Fibroblast of skin of right biceps (primary cell): ENCODE measurements at places on chromosomes 2 and 18.
A peak's percentile ranks its signal among the peaks of the same experiment; 100 is the strongest.

DNA sequence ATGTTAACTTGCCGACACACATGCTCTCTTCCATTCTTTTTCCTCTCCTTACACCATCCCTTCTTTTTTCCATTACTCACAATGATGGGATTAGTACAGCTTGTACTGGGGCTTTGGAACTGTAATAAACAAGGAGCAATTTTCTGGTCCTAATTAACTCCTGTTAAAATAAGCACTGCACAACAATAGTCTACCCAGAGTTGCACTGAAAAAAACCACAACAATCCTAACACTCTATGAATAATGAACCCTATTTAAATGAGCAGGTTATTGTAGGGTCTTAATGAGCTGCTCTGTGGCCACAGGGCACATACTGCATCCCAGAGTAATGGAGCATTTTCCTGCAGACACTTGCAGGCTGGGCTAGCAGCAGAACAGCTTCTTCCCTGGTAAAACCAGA lies 380.3 kb downstream of the NRXN1 start:
- DNase-seq: no peak

DNA sequence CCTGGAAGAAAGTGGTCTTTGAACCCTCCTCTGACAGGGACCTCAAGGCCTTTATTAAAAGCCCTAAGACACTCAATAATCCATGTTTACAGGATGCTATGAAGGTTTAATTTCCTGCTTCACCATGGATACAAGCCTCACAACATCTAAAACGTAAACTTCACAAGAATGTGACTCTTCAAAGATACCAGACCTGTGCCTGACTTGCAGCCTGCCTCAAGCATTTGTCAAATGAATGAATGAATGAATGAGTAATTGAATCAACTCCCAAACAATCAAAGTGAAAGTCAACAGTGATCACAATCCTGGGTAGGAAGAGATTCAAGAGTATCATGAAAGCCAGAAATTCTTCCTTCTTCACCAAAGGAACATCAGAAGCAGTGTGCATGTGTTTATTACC lies 30.4 kb downstream of the KLF7 start:
- DNase-seq: peak; percentile 51

DNA sequence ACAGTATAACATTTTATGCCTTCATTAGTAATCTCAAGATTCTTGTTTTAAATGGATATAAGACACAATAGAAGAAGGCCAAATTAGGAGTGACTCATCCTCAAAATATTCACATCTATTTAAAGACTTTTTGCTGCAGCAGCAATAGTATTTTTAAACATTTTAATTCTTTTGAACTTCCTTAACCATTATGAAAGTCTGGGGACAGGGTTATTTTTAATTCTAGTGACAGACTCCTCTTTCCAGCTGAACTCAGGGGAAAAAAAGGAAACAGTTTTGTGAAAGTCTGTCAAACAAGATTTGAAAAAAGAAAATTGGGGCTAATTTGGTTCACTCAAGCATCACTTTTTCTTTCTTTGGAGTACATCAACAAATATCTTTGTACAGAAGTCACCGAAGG lies 541.8 kb downstream of the NUP35 start:
- DNase-seq: peak; percentile 51

GRCh38 chr2:127121776-127122176 lies 14.8 kb upstream of the BIN1 start:
- peak; percentile 39 for DNase-seq

GRCh38 chr2:151989378-151989777 lies 109.5 kb downstream of the CACNB4 start:
- DNase-seq: no peak

DNA sequence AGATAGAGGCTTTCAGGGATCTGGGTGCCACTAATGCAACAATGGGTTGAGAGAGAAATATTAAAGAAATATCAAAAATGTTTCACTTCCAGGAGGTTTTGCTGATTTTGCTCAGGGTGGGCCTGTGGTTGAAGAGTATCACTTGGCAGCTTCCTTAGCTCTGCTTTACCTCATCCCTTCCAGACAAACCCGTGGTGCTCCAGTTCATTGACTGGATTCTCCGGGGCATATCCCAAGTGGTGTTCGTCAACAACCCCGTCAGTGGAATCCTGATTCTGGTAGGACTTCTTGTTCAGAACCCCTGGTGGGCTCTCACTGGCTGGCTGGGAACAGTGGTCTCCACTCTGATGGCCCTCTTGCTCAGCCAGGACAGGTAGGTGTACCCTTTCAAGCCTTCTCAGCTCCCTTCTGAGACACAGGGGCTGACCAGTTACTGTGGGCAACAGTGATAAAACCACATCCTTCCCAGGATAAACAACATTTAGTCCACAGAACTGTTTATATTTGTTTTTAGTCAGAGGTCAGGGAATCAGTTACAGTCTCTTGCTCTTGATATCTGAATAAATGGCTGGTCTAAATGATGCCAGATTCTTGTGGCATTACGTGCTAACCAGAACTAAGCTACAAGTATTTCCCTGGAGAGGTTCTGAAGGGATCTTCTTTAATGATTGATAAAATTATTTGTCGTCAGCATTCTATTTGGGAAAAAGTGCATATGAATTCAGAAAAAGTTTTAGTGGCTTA lies 7.0 kb downstream of the SLC14A1 start:
- DNase-seq: peak; percentile 62

DNA sequence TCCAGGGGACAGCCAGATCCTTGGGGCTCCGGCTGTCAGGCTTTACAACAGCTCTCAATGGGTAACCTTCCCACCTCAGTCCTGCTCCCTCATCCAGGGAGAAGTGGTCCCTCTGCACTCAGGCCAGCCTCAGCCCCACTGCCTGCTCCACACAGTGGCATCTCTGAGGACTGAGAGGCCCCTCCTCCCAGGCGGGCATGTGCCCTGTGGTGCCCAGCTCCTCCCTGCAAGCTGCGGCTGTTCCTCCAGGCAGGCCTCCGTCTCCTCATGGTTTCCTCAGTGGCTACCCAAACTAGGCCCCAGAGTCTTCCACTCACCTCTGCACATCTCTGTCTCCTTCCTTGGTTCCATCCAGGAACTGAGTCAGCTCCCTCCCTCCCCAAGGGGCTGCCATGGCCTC lies 81.7 kb upstream of the TMEM200C start:
- no peak for DNase-seq

DNA sequence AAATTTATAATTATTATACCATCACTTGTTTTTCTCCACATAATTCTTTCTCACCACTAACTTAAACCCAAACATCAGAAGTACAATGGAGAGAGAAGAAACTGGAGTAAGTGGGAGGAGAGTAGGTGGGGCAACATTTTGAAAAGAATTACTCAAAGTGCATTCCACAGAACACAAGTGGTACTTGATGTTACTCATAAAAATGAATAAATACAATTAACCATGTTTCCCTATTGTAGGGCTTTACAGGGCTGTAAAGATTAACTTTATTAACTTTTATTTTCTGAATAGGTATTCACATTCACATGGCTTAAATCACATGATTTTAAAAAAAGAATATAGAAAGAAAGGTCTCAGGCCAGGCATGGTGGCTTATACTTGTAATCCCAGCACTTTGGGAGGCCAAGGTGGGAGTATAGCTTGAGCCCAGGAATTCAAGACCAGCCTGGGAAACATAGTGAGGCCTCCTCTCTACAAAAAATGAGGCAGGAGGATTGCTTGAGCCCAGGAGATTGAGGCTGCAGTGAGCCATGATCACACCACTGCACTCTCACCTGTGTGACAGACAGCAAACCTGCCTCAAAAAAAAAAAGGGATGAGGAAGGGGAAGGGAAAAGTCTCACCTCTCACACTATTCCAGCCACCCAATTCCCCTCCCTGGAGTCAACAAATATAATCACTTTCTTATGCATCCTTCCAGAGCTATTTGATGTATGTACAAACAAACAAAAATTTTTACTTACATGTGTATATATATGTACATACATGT lies 47.1 kb downstream of the KCNG3 start:
- no peak for DNase-seq

DNA sequence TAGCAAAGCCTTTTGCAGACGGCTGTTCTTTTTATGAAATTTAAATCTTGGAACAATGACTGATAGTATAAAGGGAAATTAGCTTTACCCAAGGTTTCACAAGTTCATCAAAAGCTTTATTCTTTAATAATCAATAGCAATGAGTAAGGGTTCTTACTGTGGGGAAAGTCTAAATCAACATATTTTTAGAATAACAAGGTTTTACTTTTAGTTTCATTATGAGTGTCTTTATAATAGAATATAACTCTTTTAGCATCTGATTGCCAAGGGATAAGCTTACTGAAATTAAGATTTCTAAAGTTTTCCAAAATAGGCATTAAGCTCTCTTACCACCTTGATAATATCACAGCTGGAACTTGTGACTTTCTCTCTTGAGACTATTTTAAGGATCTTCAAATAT lies 1489.7 kb downstream of the LRP1B start:
- no peak for DNase-seq

DNA sequence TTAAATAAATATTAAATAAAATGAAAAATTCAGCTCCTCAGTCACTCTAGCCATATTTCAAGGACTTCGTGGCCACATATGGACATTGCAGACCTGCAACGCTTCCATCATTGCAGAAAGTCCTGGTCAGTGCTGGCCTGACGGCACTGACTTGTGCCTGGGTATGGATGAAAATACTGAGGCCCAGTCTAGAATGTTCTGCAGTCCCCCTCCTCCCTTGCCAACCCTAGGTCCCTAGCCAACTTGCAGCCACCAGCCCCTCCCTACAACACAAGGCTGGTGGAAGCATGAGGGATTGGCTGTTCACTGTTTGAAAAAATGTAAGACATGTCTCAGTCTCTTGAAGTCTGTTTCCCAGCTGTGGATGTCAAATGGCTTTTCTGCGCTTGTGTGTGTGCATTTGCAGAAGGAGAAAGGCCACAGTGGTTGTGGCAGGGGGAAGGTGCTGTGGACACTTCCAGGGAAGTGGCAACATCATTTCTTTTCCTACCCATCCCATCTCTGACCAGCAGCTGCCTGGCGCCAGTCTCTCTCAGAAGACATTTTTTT lies 9.9 kb downstream of the IGFBP5 start:
- no peak for DNase-seq

GRCh38 chr18:50358844-50359243 lies 16.0 kb upstream of the SKA1 start:
- DNase-seq: no peak

DNA sequence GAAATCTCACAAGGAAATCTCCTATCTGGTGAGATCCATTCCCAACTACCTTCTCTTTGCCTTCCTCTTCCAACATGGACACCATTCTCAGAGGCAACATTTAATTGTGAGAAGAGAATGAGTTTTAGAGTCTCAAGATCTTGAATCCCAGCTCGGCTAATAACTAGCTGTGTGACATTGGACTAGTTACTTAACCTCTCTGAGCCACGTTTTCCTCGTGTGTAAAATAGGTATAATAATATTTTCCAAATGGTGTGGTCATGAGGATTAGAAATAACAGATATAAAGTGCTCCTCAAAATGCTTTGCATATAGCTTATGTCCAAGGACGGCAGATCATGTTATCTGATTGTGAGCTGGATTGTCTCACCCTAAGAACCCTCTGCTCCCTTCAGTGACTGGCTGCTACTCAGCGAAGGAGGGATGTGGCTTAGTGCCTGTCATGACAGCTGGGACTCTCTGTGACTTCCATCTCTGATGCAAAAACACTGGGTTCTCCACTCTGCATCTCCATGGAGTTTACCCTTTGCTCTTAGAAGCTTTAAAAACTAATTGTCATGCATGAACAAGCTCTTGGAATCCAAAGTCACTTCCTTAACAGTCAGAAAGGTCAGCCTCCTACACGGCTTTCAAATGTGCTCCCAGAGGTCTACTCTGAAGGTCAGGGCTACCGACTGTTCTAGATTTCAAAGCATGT lies 38.4 kb upstream of the MRPL19 start:
- DNase-seq: no peak

- peak; percentile 93 for DNase-seq
These were observed 144.1 kb downstream of the PRPF40A start for GRCh38 chr2:152573168-152573567.

DNA sequence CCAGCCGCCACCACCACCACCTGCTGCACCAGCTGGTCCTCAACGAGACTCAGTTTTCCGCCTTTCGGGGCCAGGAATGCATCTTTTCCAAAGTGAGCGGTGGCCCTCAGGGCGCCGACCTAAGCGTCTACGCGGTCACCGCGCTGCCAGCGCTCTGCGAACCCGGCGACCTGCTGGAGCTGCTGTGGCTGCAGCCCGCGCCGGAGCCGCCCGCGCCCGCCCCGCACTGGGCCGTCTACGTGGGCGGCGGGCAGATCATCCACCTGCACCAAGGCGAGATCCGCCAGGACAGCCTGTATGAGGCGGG lies 1.6 kb downstream of the LRATD1 start:
- no peak for DNase-seq

DNA sequence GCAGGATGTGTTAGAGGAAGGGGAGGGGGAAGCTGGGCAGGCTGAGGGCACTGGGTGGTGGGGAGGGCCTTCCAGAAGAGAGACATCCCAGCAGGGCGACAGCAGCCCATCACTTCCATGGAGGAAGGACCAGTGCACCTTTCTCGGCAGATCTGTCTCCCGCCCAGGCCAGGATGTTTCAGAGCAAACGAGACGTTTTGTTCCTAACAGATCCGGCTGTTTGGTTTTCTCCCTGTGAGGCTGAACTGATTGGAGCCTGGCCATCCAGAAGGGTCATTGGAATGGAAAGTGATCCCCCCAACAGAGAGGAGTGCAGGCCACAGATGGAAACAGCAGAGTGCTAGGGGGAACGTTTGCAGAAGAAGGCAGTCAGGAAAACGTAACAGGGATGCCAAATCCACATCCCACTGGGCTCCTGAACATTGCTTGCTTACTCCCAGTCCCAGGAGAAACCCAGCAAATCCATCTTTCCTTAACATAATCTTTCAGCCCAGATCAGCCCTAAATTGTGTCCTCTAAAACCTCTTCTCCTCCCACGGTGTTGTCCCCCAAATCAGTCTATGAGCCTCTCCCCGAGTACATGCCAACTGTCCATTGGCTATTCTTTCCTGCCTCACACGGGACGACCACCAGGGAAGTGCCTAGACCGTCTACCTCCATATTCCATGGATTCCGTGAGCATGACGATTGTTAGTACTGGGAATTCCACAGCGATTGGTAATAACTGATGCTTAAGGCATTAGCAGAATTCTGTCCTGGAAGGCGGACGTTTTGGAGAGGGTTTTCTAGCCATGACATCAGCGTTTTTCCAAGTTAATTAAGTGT lies 126.8 kb downstream of the SEPTIN10 start:
- DNase-seq: peak; percentile 93

DNA sequence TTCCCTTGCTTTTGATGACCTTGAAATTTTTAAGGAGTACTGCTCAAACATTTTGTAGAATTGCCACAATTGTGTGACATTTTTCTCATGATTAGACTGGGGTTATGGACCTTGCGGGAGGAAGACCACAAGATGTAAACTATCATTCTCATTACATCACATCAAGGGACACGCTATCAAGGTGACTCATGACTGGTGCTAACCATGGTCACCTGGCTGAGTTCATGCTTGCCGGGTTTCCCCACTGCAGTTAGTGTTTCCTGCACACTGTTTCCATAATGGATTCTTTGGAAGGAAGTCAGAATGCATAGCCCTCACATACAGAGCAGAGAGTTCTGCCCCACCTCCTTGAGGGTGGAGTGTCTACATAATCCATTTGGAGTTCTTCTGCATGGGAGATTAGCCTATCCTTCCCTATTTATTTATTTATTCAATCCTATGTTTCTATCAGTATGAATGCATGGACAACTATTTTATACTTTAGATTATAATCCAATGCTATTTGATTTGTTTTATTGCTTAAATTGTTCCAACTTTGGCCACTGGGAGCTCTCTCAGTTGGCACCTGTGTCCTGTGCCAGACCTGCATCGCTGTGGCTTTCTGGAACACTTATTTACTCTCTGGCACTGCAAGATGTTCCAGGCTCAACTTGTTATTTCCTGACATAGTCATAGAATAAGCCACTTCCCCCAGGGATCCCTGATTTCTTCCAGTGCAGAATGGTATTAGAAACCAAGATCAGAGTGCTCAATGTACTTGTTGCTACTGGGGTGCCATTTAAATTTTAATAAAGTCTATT lies 6.0 kb downstream of the MC2R start:
- no peak for DNase-seq
